Activated CD8-positive, alpha-beta T cell treated with anti-CD3 and anti-CD28 coated beads for 36 hours (primary cell): ENCODE measurements at places on chromosomes 4 and X.

- DNase-seq, result no peak
These were observed 205.8 kb upstream of the MAMLD1 start for GRCh38 chrX:150157291-150157690.

GRCh38 chrX:20487227-20487626 lies 220.5 kb upstream of the RPS6KA3 start:
- DNase-seq, result no peak

DNA sequence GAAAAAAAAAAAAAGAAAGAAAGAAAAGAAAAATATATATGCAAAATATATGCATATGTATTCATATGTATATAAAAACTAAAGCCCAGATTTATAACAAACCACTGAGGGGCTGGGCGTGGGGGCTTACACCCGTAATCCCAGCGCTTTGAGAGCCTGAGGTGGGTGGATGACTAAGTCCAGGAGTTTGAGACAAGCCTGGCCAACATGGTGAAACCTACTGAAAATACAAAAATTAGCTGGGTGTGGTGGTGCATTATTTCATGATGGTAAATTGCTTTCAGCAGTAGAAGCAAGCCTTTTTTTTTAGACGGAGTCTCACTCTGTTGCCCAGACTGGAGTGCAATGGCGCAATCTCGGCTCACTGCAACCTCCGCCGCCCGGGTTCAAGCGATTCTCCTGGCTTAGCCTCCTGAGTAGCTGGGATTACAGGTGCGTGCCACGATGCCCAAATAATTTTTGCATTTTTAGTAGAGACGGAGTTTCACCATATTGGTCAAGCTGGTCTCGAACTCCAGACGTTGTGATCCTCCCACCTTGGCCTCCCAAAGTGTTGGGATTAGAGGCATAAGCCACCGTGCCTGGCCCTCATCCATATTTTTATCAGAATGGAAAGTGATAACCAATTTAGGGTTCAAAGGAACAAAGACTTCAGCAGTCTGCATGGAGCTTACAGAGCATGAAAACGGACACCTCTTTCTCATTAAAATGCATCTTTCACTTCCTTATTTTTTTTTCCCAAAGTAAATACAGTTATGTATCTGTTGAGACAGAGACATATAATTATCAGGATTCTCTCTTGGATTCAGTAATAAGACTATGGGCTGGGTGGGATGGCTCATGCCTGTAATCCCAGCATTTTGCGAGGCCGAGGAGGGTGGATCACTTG lies 27.7 kb upstream of the MOB1B start:
- no peak for DNase-seq

GRCh38 chrX:11530621-11531020 lies 135.1 kb downstream of the ARHGAP6 start:
- DNase-seq, result no peak

GRCh38 chr4:87947381-87948160 lies 27.9 kb upstream of the SPP1 start:
- DNase-seq, result no peak

DNA sequence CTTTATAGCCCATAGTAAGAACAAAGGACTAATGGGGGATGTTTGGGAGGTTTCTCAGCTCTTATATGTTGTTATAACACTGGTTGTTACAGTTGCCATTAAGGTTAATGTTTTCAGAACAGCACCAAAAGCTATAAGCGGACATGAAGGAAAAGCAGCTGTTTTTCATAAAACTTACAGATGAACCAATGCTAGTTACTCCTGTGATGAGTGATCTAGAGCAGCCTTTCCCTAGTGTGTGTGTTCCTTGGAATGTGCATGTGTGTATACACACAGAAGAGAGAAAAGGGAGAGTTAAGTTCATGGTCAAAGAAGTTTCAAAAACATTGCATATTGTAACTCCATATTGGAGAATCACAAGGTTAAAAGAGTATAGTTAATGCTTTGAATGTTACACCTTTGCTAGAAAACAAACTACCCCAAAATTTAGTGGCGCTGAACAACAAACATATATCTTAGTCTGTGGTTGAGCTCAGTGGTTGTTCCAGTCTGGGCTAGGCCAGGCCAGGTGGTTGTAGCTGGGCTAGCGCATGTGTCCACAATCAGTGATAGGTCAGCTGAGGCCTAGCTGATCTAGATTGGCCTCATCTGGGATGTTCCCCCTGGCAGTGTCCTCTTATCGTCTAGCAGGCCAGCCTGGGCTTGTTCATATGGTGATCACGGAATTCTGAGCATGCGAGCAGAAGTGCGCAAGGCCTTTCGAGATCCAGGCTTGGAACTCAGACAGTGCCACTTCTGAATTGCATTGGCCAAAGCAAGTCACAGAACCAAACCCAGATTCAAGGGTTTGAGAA lies 151.0 kb downstream of the NHS start:
- no peak for DNase-seq

DNA sequence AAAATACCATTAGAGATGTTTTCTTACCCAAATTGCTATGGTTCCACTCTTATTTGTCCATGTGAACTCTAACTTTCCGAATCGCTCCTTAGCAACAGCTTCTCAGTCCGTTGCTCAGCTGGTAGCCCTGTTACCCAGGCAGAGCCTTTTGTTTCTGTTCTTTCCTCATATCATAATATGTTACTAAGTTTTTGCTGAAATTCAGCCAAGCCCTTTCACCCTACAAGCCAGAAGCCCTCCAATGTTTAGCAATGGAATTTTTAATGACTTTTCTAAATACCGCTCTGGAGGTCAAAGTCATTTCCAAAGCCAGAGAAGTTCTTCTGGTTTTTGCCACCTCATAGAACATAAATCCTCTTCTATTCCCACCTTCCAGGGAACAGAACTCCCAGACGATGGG lies 1029.5 kb downstream of the C4orf33 start:
- DNase-seq, result no peak

DNA sequence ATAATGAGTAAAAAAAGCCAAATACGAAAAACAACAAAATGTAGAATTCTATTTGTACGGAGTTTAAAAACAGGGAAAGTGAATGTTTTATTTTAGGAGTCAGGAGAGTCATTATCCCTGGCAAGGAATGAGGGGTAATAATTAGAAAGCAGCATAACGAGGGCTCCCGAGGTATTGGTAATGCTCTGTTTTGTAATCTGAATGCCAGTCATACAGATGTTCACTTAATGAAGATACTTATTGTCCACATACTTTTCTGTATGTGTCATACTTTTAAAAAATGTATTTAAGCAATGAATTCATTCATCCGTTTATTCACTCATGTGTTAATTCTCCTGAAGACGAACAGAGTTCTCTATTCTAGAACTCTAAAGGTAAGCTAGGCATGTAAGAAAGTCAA lies 87.8 kb upstream of the BMP2K start:
- DNase-seq, result no peak

GRCh38 chr4:104967034-104967401 lies 179.7 kb upstream of the TET2 start:
- DNase-seq, result peak; percentile 39

GRCh38 chr4:55722132-55722531 lies 86.0 kb upstream of the NMU start:
- no peak for DNase-seq

DNA sequence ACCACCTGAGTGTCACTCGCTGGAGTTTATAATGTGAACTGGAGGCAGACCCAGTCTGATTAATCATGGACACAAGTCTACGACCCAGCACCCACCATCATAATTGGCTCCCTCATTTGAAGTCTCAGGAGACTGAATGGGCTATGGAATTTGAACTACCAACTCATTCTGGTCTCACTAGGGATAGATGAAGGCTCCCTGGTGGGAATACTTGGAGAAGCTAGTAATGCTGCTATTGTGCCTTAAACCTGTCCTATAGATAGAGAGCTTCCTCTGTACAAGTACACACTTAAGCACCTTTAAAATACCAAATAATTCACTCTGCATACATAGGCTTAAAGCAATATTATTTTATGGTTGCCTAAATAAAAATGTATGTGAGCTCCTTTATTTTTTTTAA lies 90.8 kb upstream of the SMARCAD1 start:
- DNase-seq, result no peak

DNA sequence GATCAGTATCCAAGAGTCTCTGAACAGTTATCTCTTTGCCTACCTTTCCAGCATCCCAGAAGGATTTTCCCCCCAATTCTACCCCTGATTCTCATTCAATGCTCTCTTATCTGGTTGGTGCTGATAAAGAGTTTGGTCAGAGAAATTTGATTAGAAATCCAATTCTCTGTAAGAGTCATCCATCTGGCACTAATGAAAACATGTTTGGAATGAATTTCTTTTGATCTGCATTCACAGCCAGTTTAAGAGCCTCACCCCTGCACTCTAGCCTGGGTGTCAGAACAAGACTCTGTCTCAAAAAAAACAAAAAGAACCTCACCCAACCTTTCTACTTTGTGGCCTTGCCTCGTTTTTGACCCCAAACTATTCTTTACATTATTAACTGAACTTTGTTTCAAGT lies 122.1 kb downstream of the MANBA start:
- no peak for DNase-seq

GRCh38 chr4:102781570-102781969 lies 20.8 kb upstream of the MANBA start:
- no peak for DNase-seq

GRCh38 chr4:111954550-111954949 lies 190.7 kb upstream of the FAM241A start:
- no peak for DNase-seq

- DNase-seq, result peak; percentile 28
These were observed 80.1 kb upstream of the MAML3 start for GRCh38 chr4:140233791-140234696.

- no peak for DNase-seq
These were observed 216.3 kb upstream of the BCOR start for GRCh38 chrX:40314070-40314469.

- DNase-seq, result no peak
These were observed 291.7 kb downstream of the PACRGL start for GRCh38 chr4:20992002-20992401.

GRCh38 chrX:843306-843705 lies 212.7 kb downstream of the SHOX start:
- no peak for DNase-seq

DNA sequence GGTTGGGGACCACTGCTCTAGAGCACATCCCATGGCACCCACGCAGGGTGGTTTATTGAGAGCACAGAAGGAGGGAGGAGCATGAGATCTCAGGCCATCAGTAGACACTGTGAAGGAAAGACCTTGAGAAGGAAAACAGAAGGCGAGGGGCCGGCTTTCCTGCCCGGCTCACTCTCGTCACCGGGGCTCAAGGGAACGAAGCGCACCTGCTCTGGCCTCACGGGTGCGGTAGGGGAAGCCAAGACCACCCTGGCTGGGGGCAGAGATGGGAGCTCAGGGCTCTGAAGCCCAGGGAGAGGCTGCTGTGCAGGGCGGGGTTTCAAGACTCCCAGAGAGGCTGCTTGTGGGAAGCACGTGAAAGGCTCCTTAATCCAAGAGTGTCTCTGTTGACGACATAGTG lies 105.9 kb downstream of the TNIP2 start:
- DNase-seq, result no peak

DNA sequence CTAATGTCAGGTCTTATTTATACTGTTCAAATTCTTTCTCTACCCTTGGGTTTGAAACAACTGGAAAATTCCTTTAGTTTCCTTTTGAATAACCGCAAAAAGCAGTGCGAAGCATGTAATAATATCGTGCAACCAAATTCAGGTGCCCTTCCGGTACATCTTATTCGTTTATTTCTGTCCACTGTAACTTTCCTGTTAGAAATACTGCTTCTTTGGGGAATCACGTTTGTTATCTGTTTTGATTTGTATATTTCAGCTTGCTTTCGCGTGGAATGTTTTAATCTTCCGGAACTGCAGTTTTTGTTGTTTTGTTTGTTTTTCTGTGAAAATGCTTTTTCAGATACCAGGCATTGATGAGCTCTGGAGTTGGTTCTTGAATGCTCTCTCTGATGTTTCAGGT lies 85.7 kb upstream of the HPRT1 start:
- no peak for DNase-seq

- no peak for DNase-seq
These were observed 7.2 kb upstream of the DDX60L start for GRCh38 chr4:168487282-168488035.

GRCh38 chr4:73679836-73680235 lies 59.6 kb upstream of the RASSF6 start:
- DNase-seq, result no peak

DNA sequence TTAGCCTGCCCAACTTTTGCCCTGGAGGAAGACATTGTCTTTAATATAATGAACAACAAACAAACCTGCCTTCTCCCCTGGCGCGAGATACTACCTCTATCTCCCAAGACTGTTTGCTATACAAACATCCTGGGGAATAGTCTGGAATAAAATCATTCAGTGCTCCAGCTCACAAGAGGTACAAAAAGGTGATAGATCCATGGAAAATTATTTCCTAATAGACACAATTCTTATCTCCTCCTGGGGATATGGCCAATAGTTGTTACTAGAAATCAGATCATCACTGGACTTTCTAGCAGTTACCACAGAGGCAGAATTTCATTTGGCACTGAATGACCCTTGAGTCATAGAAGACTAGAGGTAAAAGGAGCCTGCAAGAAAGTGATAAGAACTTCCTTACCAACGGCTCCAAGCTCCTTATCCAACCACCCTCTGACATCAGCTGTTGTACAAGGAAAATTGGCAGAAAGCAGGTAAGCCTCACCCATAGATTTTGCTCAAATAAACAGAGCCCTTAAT lies 38.1 kb downstream of the MID1 start:
- DNase-seq, result no peak

DNA sequence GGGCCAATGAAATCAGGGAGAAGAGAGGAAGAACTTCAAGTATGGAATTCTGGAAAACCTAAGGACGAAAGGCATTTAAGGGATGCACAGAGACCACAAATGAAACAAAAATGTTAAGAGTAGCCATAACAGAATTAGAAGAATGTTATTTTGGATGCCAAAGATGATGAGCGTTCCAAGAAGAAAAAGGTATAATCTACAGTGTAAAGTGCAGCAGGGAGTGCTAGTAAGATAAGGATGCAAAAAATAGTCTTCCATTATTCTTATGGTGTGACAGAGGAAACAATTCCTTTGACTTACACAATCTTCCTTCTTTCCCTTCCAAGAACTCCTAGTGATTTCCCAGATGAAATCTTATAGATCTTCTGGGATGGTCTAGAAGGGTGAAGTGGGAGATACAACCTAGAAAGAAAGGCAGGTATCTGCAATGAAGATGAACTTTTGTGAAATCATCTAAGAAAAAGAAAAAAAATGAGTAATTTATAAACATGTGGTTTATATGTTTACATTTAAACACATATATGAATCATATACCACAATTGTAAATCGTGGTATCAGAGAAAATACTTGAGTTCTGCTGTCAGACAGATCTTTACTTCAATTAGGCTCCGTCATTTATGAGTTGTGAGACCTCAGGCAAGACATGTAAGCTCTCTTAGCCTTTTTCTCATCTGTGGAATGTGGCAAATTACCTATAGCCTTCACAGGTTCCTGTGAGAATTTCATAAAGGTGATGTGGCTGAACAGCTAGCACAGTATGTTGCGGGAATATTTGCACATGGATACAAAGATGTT lies 8.1 kb downstream of the MORF4L2 start:
- DNase-seq, result no peak
